8988T (cell line): ENCODE measurements at places on chromosomes 5 and 9.

GRCh38 chr5:116046823-116047222, 14.6 kb downstream of the ARL14EPL start:
- DNase-seq, result no peak

GRCh38 chr5:132439521-132440089, 51.0 kb downstream of the IRF1 start:
- no peak for DNase-seq

DNA sequence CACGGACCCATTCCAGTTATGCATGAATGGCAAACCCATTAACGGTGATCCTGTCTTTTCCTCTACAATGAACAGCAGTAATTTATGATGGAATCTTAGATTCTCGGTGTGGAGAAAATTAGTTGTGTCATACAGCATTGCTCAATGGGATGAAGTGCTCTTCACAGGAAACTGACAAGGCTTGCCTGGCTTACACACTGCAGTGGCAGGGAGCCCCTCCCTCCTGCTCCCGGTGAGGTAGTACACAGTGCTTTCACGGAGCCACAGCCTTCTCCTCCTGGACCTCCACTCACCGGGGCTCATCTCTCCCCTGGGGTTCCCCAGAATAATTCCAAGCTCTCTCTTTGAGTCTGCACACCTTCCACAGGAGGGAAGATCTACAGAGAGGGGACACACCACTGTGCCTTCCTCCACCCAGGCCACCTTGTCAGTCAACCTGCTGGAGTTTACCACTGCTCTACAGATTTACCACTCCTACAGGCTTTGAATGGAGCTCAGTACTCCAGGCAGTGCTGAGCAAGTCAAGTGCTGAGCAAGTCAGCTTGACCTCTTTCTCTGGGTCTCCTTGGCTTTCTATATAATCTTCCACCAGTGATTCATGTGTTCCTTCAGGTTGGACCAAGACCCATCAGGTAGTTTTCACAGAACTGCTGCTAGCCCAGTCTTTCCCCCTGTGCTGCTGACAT, 59.1 kb upstream of the TBC1D2 start:
- DNase-seq, result no peak

DNA sequence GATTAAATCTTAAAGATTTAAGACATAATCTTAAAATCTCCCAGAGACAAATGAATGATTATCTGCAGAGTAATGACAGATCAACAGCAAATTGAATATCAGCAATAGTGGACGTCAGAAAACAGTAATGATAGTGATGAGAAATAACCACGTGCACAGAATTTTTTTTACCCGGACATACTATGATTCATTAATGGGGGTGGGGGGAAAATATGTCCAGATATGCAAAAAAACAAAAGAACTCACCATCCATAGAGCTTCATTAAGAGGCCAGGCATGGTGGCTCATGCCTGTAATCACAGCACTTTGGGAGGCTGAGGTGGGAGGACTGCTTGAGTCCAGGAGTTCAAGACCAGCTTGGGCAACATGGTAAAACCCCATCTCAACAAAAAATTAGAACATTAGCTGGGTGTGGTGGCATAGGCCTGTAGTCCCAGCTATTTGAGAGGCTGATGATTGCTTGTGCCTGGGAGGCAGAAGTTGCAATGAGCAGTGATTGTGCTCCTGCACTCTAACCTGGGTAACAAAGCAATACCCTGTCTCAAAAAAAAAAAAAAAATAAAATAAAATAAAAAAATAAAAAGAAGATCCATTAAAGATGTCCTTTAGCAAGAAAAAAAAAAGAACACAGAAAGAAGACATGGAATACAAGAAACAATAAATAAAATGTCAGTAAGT, 30.9 kb upstream of the SHOC1 start:
- no peak for DNase-seq

- no peak for DNase-seq
These were observed 163.5 kb downstream of the SEMA6A start for GRCh38 chr5:116411101-116411571.
